Caki2 (cell line): ENCODE measurements at places on chromosomes 5 and 9. TPM values are rescaled to one million over a fixed set of nuclear protein-coding genes. Genes with fewer than 3 reads are reported as not detected.

DNA sequence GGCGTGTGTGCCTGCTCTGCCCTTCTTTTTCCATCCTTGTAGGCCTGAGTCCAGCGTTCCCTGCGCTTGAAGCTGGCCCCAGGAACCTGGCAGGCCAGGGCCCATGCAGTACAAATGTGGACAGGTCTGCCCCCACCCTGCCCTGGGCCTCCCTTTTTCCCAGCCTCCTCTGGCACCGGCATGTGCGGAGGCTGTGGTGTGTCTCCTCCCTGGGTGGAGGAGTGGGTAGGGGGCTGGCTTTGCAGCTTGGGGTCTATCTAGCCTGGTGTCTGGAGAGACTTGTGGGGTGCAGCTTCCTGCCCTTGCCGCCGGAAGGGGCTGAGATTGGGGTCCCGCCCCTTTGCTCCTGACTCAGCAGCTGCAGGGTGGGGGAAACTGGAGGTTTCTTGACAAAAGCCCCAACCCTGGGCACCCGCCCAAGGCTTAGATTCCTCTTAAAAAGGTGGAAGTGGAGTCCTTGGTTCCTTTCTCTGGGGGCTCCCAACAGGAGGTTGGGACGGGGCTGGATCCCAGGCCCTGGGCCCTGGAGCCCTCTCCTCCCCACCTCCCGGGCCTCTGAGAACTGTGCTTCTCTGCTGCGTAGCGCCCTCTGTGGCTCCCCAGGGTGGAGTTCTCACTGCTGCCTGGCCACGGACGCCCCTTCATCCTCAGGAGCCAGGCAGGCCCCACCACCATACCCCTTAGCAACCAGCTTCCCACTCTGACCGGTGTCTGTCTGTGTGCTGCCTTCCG lies 18.0 kb downstream of the RXRA start:
- no peak for DNase-seq

GRCh38 chr9:114150608-114151007 lies 4.7 kb upstream of the COL27A1 start:
- no peak for DNase-seq

GRCh38 chr5:23740029-23740428 lies 232.6 kb downstream of the PRDM9 start:
- no peak for DNase-seq

DNA sequence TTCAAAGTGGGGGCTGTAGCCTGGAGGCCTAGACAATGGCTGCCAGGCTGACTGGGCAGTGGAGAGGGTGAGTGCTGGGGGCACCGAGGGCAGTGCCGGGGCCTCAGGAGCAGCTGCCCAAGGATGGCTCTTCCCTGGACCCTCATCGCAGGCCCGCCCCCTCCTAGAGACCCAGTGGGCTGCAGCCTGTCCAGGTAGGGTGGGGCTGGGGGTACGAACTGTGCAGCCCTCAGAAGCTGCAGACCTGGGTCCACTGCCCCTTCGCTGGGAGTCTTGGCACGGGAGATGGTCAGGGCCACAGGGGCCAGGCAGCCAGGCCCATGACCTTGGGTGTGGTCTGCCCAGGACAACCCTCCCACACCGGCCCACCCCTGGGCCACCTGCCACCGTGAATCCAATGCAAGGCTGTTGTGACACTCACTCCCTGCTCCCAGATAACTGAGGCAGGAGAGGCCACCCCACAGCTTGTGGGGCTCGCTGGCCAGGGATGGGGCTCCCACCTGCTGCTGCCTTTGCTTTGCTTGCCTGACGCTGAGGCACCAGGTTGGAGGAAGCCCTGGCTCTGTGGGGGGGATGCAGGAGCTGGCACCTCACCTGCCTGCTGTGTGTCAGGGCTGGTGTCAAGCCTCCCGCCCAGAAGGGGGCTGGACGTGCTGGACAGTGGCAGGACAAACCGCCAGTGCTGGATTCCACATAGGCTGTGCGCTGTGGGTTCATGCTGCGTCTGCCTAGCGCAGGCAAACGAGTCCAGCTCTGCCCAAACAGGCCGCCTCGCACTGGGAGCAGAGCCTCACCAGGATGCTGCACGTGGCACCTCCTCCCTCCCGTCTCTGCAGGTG lies 23.1 kb upstream of the SLC9A3 start:
- no peak for DNase-seq

- DNase-seq, result no peak
Observed at GRCh38 chr9:73979894-73980264, 517.3 kb upstream of the RORB start.

GRCh38 chr5:21680196-21680595 lies 1172.9 kb downstream of the CDH12 start:
- peak; percentile 49 for DNase-seq

GRCh38 chr5:35752012-35752411 lies 104.7 kb upstream of the IL7R start:
- DNase-seq, result no peak

DNA sequence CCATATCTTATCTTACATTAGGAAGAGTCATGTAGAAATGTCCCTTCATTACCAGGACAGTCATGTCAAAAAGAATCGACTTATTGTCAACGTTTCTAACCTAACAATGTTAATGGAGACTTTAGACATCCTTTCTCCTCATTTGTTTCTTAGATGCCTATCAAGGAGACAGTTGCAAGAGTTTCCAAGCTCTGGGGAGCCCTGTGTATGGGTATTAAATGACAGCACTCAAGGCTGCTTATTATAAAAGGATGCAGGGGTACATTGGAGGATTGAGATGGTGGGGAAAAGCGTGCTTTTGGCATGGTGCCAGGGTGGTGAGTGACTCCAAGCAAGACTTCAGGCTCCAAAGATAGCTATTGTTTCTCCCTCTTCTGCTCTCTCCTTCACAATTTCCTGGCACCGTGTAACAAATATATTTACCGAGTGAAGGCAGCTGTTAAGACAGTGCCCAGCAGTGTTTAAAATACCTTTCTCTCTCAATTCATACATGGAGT lies 461.3 kb upstream of the CLINT1 start:
- no peak for DNase-seq

- no peak for DNase-seq
Observed at GRCh38 chr5:10556893-10557746, 6.8 kb upstream of the ANKRD33B start.

- no peak for DNase-seq
Observed at GRCh38 chr5:84017523-84018172, 297.0 kb upstream of the HAPLN1 start.

- DNase-seq, result no peak
Observed at GRCh38 chr9:91817106-91817492, 132.9 kb downstream of the ROR2 start.

DNA sequence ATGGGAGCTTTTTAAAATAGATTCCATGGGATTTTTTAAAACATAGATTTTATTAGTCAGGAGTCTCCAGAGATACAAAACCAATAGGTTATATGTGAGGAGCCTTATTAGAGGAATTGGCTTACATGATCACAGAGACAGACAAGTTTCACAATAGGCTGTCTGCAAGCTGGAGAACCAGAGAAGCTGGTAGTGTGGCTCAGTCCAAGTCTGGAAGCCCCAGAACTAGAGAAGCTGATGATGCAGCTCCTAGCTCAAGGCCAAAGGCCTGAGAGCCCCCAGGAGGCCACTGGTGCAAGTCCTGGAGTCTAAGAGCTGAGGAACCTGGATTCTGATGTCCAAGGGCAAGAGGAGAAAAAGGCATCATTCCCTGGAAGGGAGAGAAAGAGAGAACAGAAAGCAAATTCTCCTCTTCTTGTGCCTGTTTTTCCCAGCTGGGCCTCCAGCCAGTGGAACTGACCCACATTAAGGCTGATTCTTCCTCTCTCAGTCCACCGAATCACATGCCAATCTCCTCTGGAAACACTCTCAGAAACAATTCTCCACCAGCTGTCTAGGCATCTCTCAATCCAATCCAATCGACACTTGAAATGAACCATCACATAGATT lies 59.3 kb downstream of the AHRR start:
- DNase-seq, result no peak

DNA sequence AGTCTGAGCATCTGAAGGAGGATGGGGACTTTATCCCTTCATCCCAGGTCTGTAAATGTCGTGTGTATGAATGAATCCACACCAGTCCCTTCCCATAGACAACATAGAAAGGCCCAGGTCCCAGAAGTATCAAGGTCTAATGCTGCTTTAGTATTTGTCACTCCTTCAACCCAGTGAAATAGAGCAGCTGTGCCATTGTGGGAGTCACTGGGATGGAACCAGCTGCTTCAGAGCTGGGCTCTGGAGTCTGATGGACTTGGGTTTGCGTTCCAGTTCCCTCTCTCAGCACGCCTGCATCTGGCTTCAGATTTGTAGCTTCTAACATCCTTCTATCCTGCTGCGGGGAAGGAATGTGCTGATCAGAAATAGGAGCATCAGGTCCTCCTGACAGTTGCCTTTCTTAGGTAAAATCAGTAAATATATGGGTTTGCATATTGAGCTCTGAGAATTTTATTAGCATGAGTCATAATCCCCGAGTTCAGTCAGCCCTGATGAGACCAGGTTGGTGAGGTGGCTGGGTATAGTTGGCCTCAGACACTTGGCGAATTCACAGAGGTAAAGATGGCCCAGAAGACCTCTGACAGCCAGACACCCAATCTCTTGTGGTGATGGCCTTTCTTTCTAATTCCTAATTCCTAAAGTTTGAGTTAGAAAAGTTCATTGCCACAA lies 10.1 kb downstream of the ACO1 start:
- DNase-seq, result peak; percentile 29

Gene LIFR
- 4.2 and 13.7 TPM in 2 replicates for total RNA-seq

Gene RPP25L
- 40.9 and 71.8 TPM in 2 replicates for total RNA-seq

Gene ZNF366
- total RNA-seq, result not detected in 2 replicates

Gene PTGR1
- 95.6 and 116 TPM in 2 replicates for total RNA-seq

Gene PCDHB13
- 0.44 and 0.93 TPM in 2 replicates for total RNA-seq

Gene PLPPR1
- total RNA-seq, result not detected in 2 replicates

Gene PCDHGC4
- not detected in 2 replicates for total RNA-seq
